IMR-90 (cell line): ENCODE measurements at places on chromosomes 5 and 9.

- no peak for DNase-seq
These were observed 433 bp upstream of the PTAR1 start for GRCh38 chr9:69760278-69760610.

DNA sequence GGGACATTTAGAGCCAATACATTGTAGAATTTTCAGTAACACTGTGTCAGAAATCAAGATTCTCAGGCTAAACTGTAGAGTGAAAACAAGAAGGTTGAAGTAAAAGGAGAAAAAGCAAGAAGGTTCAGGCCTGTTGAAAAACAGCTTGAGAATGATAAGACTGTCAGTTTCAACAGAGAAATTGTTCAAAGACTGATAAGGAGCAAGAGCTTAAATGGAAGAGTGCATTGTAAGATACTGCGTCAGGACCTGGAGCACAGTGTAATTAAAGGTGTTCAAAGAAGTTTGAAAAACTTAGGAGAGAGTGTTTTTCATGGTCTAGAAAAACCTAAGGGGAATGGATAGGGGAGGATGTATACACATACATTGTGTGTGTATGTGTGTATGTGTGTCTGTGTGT, 408.3 kb downstream of the KDM4C start:
- DNase-seq, result no peak

DNA sequence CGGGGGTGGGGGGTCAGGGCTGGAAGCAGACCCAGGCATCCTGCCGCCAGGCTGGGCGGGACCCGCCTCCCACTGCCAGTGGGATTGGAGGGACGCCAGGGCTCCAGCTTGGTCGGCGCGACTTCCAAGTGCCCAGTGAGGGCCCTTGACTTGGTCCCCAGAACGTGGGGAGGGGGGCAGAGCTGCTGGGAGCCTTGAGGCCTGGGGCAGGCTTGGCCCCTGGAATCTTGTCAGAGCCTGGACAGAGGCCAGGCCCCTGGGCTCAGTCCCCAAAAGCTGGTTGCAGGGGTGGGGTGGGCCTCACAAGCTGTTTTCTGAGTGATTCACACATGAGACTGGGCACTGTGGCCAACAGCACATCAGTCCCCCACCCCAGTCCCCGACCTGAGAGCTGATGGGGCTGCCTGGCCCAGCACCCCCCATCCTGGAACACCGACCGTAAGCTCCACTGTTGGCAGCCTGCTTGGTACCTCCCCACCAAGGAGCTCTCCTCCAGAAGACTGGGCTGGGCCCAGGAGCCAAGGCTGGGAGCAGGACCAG, 526 bp downstream of the CLIC3 start:
- DNase-seq, result peak; percentile 6

DNA sequence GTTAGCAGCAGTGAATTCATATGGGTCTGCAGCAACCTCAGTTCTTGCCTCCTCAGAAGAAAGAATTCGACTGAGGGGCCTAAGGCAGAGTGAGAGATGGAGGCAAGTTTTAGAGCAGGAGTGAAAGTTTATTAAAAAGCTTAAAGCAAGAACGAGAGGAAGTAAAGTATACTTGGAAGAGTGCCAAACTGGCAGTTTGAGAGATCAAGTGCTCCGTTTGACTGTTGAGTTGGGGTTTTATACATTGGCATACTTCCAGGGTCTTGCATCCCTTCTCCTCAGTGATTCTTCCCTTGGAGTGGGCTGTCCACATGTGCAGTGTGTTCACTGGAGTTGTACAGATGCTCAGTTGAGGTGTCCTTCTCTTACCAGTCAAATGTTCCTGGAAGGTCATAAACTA, 203.6 kb downstream of the SPATA31D1 start:
- no peak for DNase-seq

GRCh38 chr9:21499912-21500311, 17.8 kb upstream of the IFNE start:
- no peak for DNase-seq

- no peak for DNase-seq
These were observed 173.9 kb downstream of the TRPM3 start for GRCh38 chr9:70947511-70947910.
